ENCODE measurements at places on chromosomes 7 and 10. TPM values are rescaled to one million over a fixed set of nuclear protein-coding genes. Genes with fewer than 3 reads are reported as not detected.

DNA sequence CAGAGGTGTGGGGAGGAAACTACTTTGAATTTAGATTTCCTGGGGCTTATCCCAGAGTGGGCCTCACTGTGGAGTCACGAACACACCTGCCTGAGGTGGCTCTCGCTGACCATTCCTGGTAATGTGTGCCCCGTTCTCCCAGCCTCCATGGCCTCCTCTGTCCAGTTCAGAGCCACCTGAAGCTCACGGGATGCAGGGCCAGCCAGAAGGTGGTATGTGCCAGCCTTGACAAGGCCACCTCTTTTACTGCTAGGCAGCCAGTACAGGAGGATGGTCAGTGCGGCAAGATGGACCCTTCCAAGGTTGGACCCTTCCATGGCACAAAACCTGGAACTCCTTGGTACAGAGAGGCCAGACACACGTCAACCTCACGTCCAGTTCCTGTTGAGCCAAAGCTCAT lies 210.3 kb downstream of the DNAJB6 start:
- DNase-seq, result peak; percentile 9

Gene GPR37
- total RNA-seq, result not detected

- no peak for DNase-seq
Measured at GRCh38 chr7:37109016-37109683, 339.5 kb downstream of the ELMO1 start.

DNA sequence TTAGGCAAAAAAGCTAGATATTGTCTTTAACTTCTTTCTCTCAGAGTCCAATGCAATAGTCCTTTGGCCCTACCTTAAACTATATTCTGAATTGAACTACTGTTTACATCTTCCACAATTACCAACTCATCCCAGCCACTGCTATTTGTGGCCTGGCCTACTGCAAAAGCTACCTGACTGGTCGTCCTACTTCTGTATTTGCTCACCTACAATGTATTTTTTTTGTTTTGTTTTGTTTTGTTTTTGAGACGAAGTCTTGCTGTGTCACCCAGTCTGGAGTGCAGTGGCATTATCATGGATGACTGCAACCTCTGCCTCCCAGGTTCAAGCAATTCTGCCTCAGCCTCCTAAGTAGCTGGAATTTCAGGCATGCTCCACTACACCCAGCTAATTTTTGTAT lies 51.2 kb downstream of the ARL4A start:
- no peak for DNase-seq

GRCh38 chr7:43058271-43059066 lies 54.0 kb upstream of the HECW1 start:
- no peak for DNase-seq

Gene KLHDC10
- total RNA-seq, result 24.3 TPM

DNA sequence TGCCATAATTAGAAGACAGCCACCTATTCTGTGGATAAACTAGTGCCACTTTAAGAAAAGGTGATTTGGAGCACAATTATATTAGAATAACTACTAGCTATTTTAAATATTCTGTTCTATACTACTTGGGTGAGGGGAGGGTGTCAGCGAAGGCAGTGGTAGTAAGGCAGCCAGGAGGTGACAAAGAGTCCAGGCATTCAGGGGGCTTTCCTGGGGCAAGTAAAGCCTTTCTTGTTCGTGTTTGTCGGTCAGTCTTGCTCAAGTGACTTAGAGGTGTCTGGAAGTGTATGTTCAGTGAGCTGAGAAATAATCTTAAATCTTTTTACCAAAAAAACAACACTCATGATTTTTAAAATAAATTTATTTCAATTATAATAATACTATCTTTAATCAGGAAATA lies 34.4 kb downstream of the ADD3 start:
- no peak for DNase-seq

GRCh38 chr10:50809596-50809995 lies 69.9 kb downstream of the ASAH2B start:
- no peak for DNase-seq

DNA sequence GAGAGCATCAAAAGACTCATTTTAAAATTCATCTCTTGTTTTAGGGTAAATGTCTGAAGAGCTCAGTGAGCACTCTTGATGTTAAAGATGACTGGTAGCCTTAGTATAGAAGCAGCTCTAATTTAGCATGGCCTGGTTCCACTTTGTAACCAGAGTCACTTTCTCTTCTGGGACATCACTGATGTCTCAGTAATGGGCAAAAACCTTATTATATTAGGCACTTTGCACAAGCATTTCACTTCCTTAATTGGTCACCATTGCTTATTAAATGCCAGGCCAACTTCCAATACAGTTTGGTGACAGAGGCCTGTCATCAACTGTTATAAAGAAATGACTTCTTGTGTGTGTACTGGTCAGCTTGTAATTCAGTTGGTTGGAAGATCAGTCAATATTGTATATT lies 53.0 kb downstream of the STEAP1B start:
- no peak for DNase-seq

Gene SPDYE2
- total RNA-seq, result not detected

DNA sequence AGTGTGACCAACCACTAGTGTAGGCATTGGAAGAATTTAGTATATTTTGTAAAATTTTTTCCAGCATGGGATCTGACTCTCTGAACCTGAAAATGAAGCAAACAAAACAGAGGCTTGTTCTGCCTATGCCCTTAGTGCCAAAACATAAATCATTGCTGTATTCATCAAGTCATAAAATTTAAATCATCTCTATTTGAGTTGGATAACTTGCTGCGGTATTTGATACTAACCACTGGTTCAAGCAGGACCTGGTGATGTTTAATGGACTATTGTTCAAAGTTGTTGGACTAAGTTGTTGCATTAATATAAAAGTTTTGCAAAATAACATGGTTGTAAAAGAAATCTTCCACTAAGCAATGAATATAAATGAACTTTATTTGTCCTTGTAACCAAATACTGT lies 19.8 kb upstream of the RPA3 start:
- DNase-seq, result no peak

DNA sequence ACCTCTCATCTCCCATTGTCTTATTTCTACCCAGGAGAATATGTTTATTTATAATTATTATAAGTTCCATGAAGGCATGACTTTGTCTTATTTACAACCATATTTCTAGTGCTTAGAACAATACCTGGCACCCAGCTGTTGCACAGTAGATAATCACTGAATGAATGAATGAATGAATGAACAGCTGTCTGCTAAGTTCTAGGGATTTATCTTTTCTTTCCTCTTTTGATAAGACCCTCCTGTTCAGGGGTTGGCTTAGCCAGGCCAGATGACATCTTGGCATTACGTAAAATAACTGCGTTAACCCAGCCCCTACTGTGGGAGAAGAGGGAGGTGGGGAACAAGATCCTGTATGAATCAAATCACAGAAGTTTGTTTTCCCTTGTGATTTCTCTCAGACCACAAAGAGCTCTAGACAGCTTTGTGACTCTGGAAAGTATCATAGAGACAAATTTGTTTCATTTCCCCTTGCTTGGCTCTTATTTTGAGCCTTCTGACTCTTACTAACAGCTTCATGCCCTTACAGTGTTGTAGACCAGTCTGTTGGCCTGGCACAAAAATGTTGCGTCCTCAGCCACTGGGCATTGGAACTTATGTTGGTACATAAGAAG lies 8.4 kb downstream of the ZNF862 start:
- no peak for DNase-seq

- DNase-seq, result no peak
Measured at GRCh38 chr7:52211930-52212329, 823.5 kb upstream of the POM121L12 start.

DNA sequence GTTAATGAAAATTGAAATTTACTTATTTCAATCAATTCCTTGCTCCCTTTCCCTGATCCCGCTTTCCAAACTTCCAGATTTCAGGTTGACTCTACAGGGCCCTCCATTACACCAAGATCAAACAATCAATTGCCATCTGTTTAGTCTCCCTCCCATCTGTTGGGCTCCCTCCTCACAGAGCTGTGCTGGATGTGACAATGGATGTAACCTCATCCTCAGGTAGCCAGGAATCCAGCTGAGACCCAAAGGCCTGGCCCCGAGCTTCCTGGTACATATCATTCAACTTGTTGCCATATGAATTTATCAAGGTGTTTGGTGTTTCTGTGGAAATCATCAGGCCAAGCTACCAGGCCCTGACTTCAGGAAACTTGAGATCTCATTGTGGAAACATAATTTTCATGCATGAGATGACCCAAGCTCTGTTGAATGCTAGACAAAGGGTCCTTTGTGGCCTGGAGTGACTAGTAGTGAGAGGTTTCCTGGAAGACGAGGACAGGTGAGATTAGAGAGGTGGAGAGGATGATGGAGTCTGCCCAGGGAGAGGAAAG lies 148.6 kb upstream of the PDE1C start:
- DNase-seq, result no peak

GRCh38 chr7:44463169-44463808 lies 27.2 kb downstream of the NUDCD3 start:
- no peak for DNase-seq

DNA sequence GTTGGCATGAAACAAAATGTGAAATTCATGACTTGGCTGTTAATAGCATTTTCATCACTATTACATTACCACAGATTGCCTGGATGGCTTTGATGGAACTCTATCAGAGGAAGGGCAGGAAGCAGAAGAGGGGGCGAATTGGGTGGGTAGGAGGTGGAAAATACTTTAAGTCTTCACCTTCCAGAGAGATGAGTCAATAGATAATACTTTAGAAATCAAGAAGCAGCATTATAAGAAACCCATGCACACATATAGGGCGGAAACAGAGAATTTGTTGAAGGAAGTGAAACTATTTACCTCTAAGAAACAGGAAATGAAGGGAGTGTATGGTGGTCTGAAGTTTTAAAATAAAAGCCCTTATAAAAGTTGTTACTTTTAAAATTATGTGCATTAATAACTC lies 152.1 kb upstream of the TARP start:
- DNase-seq, result no peak

GRCh38 chr7:28269700-28270361 lies 89.2 kb upstream of the JAZF1 start:
- DNase-seq, result no peak

- no peak for DNase-seq
Measured at GRCh38 chr7:96026611-96027010, 254.3 kb downstream of the DYNC1I1 start.

DNA sequence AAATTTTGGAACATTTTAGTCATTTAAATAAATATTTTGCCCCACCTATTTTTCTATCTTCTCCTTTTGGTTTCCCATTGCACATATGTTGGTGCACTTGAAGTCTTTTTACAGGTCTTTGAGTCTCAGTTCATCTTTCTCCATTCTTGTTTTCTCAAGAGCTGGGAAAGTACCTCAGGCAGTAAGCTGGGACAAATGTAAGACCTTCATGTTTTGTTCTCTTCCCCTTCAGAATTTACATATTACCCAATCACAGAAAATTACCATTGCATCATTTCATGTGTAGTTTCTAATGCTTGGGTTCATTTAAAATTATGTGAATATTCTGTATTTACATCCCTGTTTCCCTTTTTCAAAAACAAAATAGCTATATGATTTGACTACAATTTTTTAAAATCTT lies 1150.0 kb upstream of the POT1 start:
- no peak for DNase-seq

- no peak for DNase-seq
Measured at GRCh38 chr7:73504017-73504416, 18.1 kb downstream of the BAZ1B start.

Gene PITX3
- 1.1 TPM for total RNA-seq

GRCh38 chr10:17684537-17684936 lies 40.6 kb downstream of the STAM start:
- DNase-seq, result no peak

GRCh38 chr7:12030116-12030515 lies 181.0 kb upstream of the TMEM106B start:
- DNase-seq, result no peak

Gene MOSPD3
- 9.1 TPM for total RNA-seq

GRCh38 chr7:39453743-39454355 lies 112.4 kb upstream of the YAE1 start:
- no peak for DNase-seq

Gene TSPAN12
- total RNA-seq, result 69.0 TPM

- DNase-seq, result no peak
Measured at GRCh38 chr10:19862811-19863515, 46.7 kb downstream of the PLXDC2 start.

DNA sequence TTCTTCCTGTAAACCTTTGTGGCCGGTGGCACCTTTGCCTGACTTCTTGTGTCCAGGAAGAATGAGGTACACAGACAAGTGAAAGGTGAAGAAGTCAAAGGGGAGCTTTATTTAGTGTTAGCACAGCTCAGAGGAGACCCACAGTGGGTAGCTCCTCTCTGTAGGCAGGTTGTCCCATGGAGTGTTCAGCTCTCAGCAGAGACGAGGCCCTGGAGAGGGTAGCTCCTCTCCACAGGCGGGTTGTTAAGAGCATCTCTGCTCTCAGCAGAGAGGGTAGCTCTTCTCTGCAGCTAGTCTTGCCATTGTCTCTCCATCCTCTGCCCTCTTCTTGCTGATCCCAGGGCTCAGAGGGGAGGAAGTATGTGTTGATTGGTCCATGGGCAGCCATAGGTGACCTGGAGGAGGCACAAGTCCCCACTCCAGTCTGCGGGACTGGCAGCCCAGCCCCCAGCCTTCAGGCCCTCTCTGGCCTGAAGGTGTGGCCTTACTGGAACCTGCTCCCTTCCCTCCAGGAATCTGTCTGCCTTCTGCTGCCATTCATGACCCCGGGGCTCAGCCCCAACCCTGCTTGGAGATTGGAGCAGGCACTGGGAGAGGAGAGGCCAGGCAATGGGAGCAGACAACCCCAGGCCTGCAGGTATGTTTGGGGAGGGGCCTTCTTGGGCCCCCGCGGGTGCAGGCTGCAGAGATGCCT lies 24.5 kb downstream of the HHEX start:
- no peak for DNase-seq

DNA sequence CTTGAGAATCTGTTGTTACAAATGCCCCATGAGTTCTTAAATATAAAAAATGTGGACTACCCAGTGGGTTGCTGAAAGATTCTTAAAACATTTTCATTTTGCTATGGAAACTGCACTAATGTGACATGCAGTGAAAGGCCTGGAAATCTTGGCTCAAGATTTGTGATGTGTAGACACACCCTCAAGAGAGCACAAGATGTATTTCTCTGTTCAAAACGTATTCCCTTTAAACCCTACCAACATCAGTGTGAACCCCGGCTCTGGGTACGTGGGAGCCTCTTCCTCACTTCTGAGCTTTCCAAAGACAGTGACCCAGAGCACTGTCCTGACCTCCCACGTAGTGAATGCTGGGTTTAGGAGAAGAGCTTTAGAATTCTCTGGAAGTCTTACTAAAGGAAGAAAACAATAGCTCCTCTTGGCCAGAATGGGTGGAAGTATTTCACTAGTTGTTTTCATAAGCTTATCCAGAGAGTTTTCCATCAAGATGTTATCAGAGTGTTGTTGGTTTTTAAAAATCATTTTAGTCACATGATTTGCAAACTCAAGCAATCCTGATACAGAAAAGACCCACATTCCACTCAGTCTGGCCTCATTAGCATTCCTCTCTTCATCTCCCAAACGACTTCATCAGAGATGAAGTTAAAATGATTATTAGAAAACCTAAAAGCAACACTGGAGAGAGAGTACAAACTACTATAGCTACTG lies 81.5 kb upstream of the AFAP1L2 start:
- no peak for DNase-seq

DNA sequence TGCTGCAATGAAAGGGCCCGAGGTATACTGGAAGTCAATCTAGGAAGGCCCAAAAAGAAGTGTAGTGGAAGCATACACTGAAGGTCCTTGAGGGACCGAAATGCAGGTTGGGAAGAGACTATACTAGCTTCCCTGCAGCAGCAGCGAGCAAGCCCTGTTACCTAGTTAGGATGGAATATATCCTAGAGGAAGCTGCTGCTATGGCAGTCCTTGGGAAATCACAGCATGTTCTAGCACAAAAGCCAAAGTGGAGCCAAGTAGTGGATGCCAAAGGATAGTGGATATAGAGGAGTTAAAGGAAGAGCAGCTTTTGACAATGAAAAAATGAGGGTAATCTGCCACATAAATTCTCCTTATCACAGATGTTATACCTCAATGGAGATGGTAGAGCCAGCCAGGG lies 123.8 kb upstream of the STARD3NL start:
- DNase-seq, result no peak
